ENCODE measurements at places on chromosomes 4 and X.

GRCh38 chrX:72094894-72095293 lies 36.8 kb downstream of the RTL5 start:
- no peak for DNase-seq

DNA sequence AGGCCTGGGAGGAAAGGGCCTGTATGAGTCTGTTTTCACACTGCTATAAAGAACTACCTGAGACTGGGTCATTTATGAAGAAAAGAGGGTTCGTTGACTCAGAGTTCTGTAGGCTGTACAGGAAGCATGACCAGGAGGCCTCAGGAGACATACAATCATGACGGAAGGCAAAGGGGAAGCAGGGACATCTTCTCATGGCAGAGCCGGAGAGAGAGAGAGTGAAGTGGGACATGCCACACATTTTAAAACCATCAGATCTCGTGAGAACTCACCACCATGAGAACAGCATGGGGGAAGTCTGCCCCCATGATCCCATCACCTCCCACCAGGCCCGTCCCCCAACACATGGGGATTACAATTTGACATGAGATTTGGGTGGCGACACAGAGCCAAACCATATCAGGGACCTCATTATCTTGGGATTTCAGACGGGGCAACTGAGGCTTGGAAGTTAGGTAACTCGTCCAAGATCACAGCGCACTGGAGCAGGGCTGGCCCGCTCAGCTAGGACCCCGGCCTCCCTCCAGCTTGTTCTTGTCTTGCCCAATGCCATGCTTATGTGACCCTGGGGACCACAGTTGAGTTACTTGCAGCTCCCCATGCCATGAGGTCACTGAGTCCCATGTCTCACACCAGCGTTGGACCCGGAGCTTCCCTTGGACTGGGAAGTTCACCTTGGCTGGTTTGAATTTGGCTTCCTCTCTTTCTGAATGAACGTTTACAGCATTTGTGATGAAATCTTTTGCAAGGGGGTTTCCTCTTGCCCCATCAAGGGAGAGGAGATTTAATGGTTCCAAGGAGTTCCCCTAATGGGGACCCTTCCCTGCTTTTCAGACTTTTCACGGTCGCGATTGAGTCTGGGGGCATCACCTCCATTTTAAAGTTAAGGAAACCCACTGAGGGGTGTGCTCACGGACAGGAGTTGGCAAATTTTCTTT lies 18.1 kb downstream of the HTRA3 start:
- DNase-seq: no peak

DNA sequence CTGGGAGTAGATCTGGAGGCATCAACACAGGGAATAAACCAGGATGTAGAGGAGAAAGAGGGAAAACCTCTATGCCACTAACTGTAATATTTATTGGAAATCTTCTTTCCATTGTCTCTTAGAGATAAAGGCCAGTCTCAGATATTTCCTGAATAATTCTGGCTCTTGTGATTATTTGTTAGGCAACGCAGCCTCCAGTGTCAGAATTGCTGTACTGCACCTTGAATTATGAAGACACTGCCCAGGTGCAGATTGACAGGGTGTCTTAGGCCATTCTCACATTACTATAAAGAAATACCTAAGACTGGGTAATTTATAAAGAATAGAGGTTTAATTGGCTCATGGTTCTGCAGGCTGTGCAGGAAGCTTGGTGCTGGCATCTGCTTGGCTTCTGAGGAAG lies 100.7 kb upstream of the ZDHHC15 start:
- no peak for DNase-seq

DNA sequence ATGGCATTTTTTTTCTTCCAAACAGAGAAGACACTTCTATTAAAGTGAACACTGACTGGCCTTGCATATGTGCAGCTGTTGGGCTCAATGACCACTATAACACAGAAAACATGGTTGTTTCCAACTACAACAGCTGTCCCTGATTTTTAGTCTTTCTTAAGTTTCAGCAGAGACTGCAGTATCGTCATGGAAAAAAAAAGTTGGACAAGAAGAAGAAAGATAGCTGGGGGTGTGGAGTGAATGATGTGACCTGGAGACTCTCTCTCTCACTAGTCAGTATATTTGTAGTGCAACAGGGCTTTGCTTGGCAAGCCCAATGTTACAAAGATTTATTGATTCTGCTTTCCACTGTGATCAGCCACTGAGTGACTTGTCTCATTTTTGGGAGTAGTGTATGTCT lies 29.5 kb upstream of the C4orf54 start:
- DNase-seq: no peak

Data from HFFc6 (cell line).